Heart left ventricle (tissue), 16 donors: ENCODE measurements at places on chromosomes 16 and 17. TPM values are rescaled to one million over a fixed set of nuclear protein-coding genes. Genes with fewer than 3 reads are reported as not detected.

The CCL4 gene
- total RNA-seq, result not detected

DNA sequence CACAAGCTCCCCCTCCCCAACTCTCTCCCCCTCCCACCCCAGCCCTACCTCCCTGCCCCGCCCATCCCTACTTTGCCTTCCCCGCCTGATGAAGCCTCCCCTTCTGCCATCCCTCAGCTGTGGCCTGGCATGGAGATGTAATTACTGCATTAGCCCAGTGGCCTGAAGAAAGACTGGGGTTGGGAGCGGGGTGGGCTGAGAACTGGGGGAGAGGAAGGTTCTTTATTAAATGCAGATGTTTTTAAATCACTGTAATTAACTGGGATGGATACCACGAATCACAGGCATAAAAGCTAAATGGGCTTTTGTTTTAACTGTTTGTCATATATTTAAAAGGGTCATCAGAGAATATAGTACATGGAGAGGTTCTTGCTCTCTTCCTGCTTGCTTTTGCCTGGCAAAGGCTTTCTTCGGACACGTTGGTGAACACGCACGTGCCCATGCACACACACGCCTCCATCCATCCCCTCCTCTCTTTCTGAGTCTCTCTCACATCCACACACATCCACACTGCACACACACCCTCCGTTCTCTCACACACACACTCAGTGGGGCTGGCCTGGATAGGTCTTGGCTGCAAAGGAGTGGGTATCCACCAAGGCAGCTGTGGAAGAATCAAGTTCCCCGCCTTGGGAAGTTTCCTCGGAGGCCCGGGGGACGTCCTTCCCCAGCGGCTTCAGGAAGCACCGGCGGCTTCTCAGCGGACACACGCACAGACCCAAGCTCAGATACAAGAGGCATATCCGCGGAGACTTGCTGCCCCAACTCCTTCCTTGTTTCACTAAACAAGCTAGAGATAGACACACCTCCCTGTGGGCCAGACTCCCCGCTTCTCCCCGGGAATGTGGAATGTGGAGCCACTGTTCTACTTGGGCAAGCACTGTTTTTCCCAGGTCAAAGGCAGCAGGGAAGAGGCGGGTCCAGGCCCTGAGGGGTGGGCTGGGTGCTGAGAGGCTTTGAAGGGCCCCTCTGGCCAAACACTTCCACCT is 27.4 kb upstream of the TNRC6C start:
- DNase-seq, result no peak
- no peak overlapping the region for H3K27ac ChIP-seq
- H3K4me1 ChIP-seq, result no peaks in the 10 kb centered on the region
- H3K4me3 ChIP-seq, result no peak overlapping the region
- peaks cover 14% of the 10 kb centered on the region for H3K27me3 ChIP-seq

DNA sequence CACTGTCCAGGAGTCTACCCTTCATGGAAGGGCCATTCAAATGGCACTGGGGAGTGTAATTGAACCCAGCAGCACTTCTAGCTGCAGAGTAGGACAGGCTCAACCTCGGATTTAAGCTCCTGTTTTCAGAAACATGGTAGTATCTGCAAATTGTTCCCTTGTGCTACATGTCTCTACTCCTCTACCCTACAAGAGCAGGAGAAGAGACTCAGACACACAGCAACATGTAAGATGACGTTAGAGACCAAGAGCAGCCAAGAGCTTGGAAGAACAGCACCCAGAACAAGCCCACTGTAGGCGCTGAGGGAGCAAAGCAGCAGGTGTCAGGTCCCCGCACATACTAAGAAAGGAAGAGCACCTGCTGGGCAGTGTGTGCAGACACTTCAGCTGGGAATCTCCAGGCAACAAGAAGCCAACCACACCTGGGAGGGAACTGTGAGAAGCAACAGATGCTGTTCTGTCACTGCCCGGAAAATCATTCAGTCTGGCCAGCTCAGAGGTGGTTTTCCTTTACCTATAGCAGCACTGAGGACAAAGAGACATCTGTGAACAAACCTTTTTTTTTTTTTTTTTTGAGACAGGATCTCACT is 35.6 kb upstream of the MNT start:
- no peaks in the 10 kb centered on the region for H3K4me1 ChIP-seq
- no peaks in the 10 kb centered on the region for H3K27me3 ChIP-seq
- H3K36me3 ChIP-seq, result peaks cover 61% of the 10 kb centered on the region

- DNase-seq, result no peak
- no peaks in the 10 kb centered on the region for H3K36me3 ChIP-seq
- H3K27me3 ChIP-seq, result no peaks in the 10 kb centered on the region
- no peak overlapping the region for H3K27ac ChIP-seq
- H3K4me1 ChIP-seq, result peaks cover 32% of the 10 kb centered on the region
- no peak overlapping the region for H3K4me3 ChIP-seq
Observed at GRCh38 chr16:75377729-75378386, 55.4 kb downstream of the CFDP1 start.

- DNase-seq, result no peak
- no peaks in the 10 kb centered on the region for H3K4me1 ChIP-seq
- H3K27ac ChIP-seq, result no peak overlapping the region
- no peaks in the 10 kb centered on the region for H3K27me3 ChIP-seq
- H3K4me3 ChIP-seq, result no peak overlapping the region
Observed at GRCh38 chr17:68145088-68145487, 102.8 kb upstream of the AMZ2 start.

DNA sequence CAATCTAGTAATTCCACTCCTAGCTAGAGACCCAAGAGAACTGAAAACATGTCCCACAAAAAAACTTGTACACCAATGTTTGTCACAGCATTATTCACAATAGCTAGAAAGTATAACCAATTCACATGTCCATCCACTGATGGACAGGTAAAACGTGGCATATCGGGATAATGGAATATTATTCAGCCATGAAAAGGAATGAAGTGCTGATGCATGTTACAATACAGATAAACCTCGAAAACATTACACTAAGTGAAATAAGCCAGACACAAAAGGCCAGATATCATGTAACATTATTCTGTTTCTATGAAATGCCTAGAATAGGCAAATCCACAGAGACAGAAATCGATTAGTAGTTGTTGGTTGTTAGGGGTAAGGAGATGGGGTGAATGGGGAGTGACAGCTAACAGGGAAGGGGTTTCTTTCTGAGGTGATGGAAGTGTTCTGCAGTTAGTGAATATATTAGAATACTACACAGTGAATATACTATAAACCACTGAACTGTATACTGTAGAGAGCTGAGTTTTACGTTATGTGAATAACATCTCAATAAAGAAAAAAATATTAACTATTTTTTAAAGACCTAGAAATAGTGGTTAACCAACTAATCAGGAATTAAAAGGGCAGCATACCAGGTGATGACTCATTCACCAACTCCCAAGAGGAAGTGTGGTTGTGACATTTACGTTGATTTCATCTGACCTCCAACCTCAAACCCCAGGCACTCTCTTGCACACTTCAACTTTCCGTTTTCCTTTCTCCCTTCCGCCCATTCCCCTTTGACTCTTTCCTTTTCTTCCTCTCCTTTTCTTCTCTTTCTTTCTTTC is 48.6 kb downstream of the GAS7 start:
- no peaks in the 10 kb centered on the region for H3K36me3 ChIP-seq
- H3K27ac ChIP-seq, result no peak overlapping the region
- H3K4me3 ChIP-seq, result no peak overlapping the region
- H3K4me1 ChIP-seq, result peaks cover 5% of the 10 kb centered on the region
- no peak for DNase-seq
- no peaks in the 10 kb centered on the region for H3K27me3 ChIP-seq

DNA sequence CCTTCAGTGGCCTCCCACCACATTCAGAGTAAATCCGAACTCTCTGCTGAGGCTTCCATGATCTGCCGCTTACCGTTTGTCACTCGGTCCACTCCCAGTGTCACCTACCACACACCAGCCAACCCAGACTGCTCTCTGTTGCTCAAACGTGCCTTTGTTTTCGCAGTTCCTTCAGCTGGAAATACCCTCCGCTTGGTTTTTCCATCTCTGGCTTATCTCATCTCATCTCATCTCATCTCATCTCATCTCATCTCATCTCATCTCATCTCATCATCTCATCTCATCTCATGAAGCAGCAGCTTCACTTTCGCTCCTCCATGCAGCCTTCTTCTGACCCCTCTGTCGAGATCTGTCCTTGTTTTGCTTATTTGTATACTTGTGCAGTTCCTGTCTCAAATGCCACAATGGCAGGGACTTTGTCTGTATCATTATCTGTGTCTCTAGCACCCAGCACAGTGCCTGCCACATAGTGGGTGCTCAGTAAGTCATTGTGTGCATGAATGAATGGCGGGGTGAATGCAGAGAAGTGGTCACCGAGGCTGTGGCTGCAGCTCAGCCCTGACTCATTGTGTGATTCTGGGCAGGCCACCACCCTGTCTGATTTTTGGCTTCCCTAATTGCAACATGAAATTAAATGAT is 3.8 kb upstream of the SNX20 start:
- H3K27ac ChIP-seq, result no peak overlapping the region
- no peak overlapping the region for H3K4me3 ChIP-seq
- no peaks in the 10 kb centered on the region for H3K27me3 ChIP-seq
- DNase-seq, result no peak

DNA sequence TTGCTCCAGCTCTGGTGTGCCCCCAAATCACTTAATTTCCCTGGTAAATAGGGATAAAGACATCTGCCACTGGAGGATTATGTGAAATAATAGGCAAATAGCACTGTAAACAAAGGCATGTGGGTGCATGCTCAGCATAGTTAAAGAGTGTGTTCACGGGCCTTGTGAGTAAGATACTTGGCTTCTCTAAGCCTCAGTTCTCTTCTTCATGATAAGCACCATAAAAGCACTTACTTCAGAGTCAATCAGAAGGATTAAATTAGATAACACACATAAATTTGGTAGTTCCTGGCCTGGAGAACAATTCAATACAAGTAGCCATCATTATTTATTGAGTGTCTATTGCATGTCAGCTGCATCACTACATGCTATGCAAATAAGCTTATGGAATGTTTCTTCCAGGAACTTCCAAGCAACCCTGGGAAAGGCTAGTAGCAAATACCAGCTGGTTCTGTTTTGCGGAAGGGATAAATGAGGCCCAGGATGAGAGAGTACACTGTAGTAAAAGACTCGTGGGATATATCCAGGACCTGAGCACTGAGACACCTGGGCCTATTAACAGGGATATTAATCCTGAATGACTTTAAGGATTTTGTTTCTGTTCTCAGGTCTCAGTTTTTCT is 14.5 kb downstream of the CCL11 start:
- no peak overlapping the region for H3K27ac ChIP-seq
- H3K36me3 ChIP-seq, result no peaks in the 10 kb centered on the region
- H3K27me3 ChIP-seq, result no peaks in the 10 kb centered on the region
- no peak overlapping the region for H3K4me3 ChIP-seq
- no peaks in the 10 kb centered on the region for H3K4me1 ChIP-seq
- no peak for DNase-seq

DNA sequence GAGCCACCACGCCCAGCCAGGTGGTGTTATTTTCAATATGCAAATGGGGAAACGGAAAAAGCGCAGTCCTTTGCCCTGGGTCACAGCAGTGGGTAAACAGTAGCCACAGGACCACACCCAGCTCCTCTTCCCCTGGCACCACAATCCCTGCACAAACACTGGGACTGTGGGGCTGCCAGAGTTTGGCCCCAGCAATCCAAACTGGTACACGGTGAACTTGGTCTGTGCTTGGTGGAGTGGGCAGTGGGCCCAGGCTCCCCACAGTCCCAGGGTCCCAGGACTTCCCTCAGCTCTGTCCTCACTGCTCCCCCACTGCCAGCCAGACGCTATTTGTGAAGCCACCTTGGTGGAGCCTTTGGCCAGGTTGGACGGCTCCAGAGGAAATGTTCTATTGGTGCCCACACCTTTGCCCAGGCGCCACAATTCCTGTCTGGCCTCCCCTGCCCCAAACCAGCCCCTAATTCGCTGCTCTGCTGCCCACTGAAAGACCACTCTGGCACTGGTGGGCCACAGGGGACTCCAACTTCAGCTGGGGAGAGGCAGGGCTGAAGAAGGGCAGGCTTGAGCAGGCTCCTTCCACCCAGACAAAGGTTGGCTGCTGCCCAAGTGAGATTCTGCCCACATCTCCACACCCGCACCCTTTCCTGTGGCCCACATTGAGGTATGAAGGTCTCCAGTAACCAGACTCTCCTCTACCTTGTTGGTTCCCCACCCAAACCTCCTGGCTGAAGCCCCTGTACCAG is 2.1 kb downstream of the CHAD start:
- H3K4me1 ChIP-seq, result peaks cover 15% of the 10 kb centered on the region
- no peak for DNase-seq
- no peak overlapping the region for H3K4me3 ChIP-seq
- peaks cover 12% of the 10 kb centered on the region for H3K27me3 ChIP-seq
- H3K36me3 ChIP-seq, result no peaks in the 10 kb centered on the region
